SJSA1 (cell line): ENCODE measurements at places on chromosomes 2 and 18. TPM values are rescaled to one million over a fixed set of nuclear protein-coding genes. Genes with fewer than 3 reads are reported as not detected.
A peak's percentile ranks its signal among the peaks of the same experiment; 100 is the strongest.

DNA sequence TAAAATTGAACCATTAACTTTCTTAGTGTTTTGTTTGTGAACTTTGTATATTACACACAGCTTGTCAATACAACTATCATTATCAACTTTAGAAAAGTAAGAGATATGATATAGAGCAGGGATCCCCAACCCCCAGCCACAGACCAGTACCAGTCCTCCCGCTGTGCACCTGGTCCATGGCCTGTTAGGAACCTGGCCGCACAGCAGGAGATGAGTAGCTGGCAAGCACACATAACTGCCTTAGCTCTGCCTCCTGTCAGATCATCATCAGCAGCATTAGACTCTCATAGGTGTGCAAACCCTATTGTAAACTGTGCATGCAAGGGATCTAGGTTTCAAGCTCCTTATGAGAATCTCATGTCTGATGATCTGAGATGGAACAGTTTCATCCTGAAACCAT is 491.0 kb upstream of the NXPH2 start:
- DNase-seq, result no peak

The CXCR4 gene
- total RNA-seq, result 0.22 and 0.79 TPM in 2 replicates

GRCh38 chr2:75896779-75897366 is 186.2 kb upstream of the GCFC2 start:
- DNase-seq, result no peak

The GLI2 gene
- 8.8 and 20.0 TPM in 2 replicates for total RNA-seq

GRCh38 chr2:36392571-36393255 is 37.1 kb downstream of the CRIM1 start:
- DNase-seq, result no peak

DNA sequence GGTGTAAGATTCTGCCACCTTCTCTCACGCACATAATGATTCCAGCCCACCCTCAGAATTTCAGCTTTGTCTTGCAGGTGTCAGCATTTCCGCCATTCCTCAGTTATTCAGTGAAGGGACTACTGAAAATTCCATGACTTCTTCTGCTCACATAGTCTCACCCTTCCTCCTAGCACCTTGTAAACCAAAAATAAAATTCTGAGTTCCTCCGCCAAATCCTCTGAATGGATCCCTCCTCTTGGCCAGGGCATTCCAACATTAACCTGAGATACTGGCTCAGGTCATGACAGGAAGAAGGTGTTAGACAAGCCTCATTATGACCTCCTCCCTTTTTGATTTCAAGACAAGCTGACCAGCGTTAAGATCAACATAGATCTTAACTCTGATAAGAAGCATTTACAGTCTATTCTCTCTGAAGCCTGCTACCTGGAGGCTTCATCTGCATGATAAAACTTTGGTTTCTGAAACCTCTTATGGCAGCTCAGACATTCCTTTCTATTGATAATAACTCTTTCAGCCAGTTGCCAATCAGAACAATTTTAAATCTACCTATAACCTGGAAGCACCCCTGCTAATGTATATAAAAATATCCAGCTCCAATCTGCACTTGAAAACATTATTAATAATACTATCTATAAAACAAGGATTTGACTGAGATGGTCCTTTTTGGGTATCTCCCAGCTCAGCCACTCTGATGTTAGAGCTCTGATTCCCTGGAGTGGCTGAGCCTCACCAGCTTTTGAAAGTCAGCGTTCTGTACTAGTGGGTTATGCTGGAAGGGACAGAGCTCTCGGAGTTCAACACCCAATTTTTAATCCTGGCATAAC is 136.4 kb upstream of the APCDD1 start:
- peak; percentile 0 for DNase-seq

DNA sequence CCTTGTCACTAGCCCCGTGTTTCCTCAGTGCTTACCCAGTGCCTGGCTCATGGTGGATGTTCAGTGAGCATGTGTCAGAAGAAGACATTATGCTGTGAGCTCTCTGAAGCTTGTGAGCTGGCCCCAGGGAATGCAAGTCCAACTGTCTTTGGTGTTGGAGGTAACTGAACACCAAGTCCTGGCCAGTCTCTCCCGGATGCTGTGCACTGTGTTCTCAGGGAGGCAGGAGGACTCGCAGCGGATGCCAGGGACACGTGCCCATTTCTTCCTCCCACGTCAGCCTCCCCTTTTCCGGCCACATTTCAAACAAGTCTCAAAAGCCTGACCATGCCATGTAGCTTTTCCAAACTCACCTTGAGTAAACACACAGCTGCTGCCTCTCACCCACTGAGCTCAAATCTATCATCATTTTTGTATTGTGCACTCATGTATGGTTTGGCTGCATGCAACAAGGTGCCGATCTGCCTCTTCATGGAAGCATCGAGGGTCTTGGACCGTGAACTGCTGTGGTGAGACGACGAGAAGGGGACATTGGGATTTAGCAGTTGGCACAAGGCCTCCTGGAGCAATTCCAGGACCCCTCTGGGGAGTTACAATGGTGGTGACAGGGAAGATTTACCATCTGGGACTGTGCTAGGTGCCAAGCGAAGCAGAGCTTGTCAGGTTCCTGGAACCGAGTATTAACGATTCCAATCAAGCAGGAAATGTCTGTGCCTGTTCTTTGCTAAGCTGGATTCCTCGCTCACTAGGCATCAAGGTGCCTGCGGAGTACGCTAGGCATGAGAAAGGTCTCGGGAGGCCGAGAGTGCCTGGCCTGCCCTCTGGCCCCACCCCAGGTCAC is 44.4 kb upstream of the MGAT4A start:
- no peak for DNase-seq

The IL1R2 gene
- 0.16 TPM in 1 of 2 replicates, not detected in the other for total RNA-seq

The TMX3 gene
- 118 and 130 TPM in 2 replicates for total RNA-seq

The MROH2A gene
- not detected in 2 replicates for total RNA-seq

DNA sequence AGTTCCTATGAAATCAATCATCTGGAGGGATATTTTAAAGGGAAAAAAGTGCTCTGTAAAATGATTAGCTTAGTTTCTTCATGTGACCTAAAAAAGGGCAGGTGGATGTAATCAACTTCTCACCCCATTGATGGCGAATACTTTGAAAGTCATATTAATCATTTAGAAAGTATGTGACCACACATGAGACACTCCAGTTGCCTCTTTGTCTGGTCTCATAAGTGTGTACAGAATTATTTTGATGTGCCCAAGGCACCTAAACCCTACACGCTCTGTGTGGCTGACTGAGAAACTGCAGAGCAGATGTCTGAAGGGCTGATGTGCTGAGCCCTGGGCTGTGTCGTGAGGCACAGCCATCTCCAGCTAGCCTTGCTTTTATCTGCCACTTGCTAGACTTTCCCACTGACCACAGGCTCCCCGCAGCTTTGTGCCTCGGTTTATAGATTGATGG is 26.9 kb downstream of the SGPP2 start:
- DNase-seq, result no peak

DNA sequence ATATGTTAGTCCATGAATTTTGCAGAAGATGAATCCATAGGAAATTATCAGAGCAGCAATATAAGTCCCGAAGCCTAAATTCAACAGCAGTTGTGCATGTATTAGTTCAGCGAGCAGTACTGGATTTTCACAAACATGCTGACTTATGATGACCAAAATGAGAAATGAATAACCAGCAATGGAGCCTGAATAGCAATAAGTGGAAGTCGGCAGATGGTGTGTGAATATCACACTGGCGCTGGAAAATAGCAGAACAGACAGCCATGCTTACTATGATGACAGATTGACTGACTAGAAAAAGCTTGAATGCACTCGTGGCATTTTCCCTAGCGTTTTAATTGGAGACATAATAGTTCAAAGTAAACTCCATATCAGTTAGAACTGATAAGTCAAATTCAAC is 1114.5 kb downstream of the DSC3 start:
- DNase-seq, result no peak

DNA sequence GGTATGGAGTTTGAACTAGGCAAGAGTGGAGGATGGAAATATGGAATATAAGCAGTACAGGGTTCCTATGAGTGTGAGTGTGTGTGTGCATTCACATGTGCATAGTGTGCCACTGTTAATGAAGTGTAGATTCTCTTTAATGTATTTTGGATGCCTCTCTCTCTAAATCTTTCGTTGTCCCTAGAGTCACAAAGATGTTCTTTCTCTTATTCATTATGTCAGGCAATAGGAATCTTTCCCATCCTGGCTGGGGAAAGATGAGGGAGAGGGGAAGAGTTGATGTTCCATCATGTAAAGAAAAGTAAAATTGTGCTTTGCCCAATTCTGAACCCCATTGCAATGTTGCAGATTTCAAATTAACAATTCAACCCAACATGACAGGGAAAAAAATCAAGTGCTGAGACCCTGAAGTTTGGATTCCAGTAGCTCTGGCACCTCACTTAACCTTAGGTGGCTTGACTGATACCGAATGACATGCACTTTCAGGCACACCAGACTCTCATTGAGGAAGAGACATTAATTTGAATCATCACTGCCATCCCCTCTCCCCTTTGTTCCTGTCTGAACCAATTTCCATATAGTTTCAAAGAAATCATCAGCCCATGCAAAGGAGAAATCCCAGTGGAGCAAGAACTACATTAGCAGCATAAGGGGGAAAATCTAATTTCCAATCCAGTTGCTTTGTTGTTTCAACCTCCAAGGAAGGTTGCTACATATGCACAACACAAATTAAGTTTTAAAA is 28.0 kb downstream of the KLF7 start:
- no peak for DNase-seq

The STON1 gene
- total RNA-seq, result 7.8 and 8.8 TPM in 2 replicates

The ASPRV1 gene
- total RNA-seq, result 0.08 TPM in 1 of 2 replicates, not detected in the other

The DYTN gene
- total RNA-seq, result not detected in 2 replicates

The CCDC102B gene
- 0.53 and 1.5 TPM in 2 replicates for total RNA-seq

The DOCK10 gene
- 32.6 and 42.4 TPM in 2 replicates for total RNA-seq

The SLC11A1 gene
- total RNA-seq, result 0.05 TPM in 1 of 2 replicates, not detected in the other

DNA sequence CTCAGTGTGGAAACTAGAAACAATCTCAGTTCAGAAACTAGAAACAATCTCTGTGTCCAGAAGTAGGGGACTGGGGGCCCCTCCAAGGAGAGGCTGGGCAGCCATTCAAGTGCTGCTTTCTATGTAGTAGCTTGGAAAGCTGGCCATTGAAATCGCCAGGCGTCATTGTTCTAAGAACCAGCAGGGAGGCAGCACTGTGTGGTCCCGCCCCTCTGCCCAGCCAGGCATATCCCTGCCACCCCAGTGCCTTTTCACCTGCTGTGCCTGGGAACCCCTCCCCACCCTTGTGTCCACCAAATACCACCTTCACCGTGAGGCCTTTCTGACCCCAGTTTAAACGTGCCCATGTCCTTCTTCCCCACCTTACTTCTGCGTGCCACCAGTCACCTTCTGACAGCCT is 221.6 kb downstream of the GBX2 start:
- DNase-seq, result no peak

- DNase-seq, result no peak
Measured at GRCh38 chr2:20812779-20813178, 10.1 kb downstream of the LDAH start.

GRCh38 chr2:10508038-10508437 is 59.9 kb upstream of the ODC1 start:
- DNase-seq, result no peak

- DNase-seq, result no peak
Measured at GRCh38 chr2:72980535-72981217, 63.4 kb downstream of the EMX1 start.

DNA sequence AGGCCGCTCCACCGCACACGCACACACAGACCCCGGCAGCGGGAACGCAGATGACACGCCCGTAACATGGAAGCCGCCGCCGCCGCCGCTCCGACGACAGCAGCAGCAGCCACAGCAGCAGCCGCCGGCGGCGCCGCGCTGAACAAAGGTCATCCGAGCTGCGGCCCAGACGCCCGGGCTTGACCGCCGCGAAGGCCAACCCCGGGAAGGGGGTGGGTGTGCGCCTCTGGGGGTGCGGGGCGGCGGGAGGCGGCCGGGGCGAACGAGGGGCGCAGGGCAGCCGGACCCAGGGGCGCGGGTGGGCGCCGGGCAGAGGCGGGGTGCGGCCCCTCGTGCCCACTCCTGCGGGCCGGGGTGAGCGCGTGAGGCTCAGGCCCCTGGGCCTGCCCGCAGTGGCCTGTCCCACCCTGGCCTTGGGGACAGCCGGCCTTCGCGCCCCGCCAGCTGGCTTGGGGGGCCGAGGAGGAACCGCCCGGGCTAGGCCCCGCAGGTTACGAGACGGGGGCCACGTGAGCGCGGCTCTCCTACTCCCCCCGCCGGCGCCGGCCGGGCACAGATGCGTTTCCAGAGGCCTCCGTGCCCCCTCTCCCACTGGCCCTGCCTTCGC is 1.0 kb upstream of the ZNF532 start:
- DNase-seq, result peak; percentile 39

GRCh38 chr2:38375696-38376345 is 1.3 kb downstream of the ATL2 start:
- DNase-seq, result no peak

The DLX1 gene
- total RNA-seq, result 4.7 and 4.9 TPM in 2 replicates

DNA sequence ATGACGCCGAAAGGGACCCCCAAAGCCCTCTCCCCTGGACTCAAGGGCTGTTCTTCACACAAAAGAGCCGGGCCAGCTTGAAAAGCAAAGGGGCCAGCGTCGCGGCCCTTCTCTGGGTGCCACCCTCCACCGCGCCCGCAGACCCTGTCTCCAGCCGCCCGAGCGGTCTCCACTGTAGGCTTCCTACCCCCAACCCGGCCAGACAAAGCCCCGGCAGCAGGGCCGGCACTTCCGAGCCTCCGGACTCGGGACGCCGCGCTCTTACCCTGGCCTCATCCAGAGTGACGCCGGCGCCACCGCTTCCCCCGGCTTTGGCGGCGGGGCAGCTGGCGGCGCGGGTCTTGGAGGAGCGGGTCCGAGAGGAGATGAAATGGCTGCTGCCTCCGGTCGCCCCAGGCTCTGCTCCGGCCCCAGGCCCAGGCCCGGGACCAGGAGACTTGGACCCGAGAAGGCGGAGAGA is 603 bp downstream of the ATAD2B start:
- peak; percentile 71 for DNase-seq
